ENCODE measurements at places on chromosomes 1 and 21. TPM values are rescaled to one million over a fixed set of nuclear protein-coding genes. Genes with fewer than 3 reads are reported as not detected.

Gene CFAP45
- total RNA-seq: not detected

Gene ZMYND12
- 0.23 TPM for total RNA-seq

Gene LCE2C
- not detected for total RNA-seq

Gene GBP4
- total RNA-seq: 5.7 TPM

Gene ZNF670
- 2.3 TPM for total RNA-seq

Gene HNRNPCL4
- not detected for total RNA-seq

Gene FAM72D
- total RNA-seq: 0.42 TPM

Gene PRELP
- total RNA-seq: 186 TPM

Gene RBBP4
- total RNA-seq: 86.5 TPM

Gene UTS2
- not detected for total RNA-seq

Gene OR10Z1
- total RNA-seq: not detected

Gene CD1E
- 0.23 TPM for total RNA-seq

Gene RWDD3
- total RNA-seq: 10.0 TPM

Gene LCE1F
- total RNA-seq: not detected

Gene MEGF6
- 9.3 TPM for total RNA-seq

Gene ATP1A1
- total RNA-seq: 196 TPM

Gene MIXL1
- total RNA-seq: not detected

Measured in esophagus muscularis mucosa (tissue), 4 donors.